Stimulated activated CD4-positive, alpha-beta T cell treated with anti-CD3 and anti-CD28 coated beads, Interleukin-1b, Interleukin-23, amount 100 ng/mL, for 48 hours (primary cell): ENCODE measurements at places on chromosomes 7 and 10.

DNA sequence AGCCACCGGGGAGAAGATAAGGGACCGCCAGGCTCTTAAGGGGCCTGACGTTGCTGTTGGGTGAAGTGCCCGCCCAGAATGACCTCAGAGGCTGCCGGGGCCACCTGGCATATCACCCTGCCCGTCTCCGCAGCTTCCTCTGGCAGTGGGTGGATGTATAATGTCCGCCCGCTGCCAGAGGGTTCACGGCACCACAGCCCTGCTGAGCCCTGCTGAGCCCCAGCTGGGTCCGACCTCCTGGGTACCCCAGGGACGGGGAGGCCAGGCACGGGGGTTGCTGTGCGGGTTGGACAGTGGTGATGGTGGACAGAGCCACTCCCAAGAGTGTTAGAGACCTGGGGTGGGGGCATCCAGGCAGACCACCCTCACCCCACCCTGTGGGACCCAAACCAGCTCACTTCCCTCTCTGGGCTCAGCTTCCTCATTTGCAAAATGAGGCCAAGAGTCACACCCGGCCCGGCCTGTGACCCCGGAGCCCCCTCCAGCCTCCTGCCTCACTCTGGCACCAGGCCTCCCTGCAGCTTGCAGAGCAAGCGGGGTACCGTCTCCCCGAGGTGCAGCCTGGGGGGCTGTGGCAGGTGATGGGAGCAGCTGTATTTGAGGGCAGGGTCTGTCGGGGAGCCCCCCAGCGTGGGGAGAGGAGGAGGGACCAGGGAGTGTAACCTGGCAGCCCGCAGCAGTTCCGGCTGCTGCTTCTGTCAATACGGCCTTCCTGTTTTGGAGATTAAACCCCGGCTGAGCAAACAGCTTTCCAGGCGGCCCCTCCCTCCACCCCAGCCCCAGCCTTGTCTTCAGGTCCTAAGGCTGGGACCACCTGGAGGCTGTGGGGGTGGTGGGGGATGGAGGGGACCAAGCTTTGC lies 8.4 kb upstream of the LFNG start:
- peak; percentile 63 for DNase-seq

GRCh38 chr7:107803009-107803610 lies at the start of gene SLC26A3:
Gene SLC26A3 (minus strand): TSS chr7:107803223. CDS start chr7:107794509, 8,714 bp downstream.
- DNase-seq = no peak

DNA sequence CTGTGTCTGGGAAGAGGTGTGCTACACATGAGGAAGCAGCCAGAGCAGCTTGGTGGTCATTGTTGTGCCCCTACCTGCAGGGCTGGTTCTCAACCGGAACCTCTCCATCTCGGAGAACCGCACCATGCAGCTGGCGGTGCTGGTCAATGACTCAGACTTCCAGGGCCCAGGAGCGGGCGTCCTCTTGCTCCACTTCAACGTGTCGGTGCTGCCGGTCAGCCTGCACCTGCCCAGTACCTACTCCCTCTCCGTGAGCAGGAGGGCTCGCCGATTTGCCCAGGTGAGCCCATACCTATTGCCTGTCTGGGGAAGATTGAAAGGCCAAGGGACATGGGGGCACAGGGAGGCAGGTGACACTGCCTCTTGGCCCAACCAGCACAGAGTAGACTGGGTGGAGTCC lies 29.3 kb upstream of the CSGALNACT2 start:
- DNase-seq = no peak

DNA sequence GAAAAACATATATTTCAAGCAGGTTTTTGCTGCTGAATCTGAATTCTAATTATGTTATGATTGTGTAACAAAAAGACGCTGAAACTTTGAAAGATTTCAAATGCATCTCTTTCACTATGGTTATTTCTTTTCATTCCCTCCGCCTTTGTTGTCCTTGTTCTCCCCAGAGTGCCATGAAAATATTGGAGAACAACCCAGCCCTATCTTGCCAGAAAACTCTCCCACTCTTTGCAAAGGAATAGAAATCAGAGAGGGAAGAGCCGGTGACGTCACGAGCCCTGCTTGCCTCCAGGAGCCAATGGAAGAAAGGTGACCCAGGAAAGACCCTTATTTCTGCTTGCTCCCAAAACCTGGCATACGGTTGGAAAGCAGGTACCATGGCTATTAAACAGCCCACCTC lies 3.4 kb downstream of the GFRA1 start:
- DNase-seq = no peak

- no peak for DNase-seq
These were observed 21.9 kb upstream of the SMURF1 start for GRCh38 chr7:99165816-99166215.

GRCh38 chr7:157150882-157151281 lies 12.2 kb downstream of the UBE3C start:
- DNase-seq = no peak

DNA sequence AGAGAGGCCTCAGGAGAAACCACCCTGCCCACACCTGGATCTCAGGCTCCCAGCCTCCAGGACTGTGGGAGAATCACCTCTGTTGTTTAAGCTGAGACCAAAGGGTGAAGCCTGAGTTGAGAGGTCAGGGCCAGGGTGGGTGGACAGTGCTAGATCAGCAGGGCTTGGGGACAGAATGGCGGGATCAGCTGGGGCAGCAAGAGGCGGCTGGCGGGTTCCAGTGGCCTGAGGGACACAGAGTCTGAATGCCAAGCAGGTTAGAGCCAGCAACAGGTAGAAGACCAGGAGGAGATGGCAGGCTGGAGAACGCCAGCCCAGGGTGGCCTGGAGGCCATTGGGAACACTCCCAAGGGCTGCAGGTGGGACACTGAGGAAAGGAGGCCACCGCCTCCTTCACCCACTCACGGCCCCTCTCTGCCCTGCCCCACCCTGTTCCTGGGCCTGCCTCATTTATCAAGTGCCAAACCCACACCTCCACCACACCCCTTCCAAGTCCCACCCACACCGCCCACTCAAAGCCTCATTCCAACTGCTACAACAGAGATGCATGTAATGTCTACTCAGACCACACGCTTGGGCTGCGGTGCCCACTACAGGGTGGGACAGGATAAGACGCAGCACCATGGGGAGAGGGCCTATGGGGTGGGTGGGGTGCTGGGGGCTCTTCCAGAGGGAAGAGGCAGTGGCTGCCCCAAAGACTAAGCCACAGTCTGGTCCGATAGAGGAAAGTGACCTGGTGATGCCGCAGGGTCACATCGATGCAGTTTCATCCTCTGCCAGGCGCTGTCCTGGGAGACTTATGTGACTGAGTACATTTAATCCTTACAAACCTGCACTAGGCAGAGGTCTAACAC lies 173.9 kb downstream of the TNS3 start:
- no peak for DNase-seq

GRCh38 chr10:2251631-2252030 lies 514.3 kb upstream of the ADARB2 start:
- no peak for DNase-seq

DNA sequence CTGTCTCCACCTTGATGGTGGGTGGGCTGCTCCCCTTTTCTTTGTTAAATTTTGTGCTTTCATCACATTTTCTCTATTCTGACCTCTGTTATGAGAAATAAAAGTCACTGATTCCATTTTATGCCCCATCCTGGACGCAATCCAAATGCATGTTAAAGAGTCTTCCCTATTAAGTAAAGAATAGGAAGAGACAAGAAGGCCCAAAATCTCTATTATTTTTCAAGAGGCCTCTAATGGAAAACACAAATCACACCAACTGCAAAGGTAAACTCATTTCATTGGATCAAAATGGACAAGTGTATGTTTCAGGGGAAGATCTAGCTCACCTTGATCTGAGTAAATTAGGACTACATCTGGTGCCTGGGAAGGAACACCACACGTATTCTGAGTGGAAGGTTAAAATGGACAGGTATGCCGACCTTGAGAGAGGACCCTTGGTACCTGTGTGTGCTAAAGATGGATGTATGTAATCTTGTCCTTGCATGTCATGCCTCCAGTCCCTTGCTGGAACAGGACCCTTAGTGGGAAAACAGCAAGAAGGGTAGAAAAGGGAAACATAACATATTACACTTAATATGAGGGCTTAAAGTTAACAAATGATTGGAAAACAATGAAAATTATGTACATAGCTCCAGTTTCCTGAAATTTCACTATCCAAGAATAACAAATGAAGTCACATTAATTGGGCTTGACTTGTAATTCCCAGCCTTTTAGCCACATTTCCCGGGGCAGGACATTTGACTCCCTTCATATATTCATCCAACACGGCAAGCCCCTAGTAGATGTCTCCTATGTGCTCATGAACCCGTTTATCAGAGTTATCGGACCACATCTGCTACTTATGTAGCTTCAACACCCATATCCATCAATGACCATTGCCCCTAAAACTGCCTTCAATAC lies 7.6 kb downstream of the IFIT2 start:
- no peak for DNase-seq

DNA sequence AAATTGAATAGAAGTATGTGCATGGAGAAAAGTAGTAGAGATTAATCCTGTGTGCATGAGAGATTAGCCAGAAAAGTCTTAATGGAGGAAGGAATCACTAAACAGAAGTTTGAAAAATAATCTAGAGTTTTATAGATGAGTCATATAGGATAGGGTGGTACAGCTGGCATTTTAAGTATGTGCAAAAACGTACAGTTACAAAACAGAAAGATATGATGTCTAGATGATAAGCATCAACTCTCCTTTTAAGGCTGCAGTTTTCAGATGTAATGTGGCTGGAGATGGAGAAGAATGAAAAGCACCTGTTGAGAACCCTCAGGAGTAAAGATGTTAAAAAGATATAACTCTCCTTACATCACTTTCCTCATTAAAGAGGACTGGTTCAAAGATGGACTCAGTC lies 271.3 kb downstream of the STK31 start:
- no peak for DNase-seq

- DNase-seq = no peak
These were observed 1036.8 kb upstream of the POT1 start for GRCh38 chr7:125966278-125967048.

DNA sequence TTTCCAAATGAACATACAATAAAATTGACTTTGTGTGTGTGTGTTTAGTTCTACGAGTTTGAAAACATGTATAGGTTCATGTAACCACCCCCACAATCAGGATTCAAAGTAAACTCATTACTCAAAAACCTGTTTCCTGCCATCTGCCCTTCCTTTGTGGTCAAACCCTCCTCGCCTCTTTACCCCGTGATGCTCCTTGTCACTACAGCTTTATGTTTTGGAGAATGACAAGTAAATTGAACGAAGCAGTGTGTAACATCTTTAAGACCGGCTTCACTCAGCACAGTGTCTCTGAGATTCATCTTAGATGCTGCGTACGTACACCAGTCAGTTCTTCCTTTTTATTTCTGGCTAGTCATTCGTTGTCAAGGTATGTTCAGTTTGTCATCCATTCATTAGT lies 54.6 kb upstream of the MKI67 start:
- peak; percentile 54 for DNase-seq

DNA sequence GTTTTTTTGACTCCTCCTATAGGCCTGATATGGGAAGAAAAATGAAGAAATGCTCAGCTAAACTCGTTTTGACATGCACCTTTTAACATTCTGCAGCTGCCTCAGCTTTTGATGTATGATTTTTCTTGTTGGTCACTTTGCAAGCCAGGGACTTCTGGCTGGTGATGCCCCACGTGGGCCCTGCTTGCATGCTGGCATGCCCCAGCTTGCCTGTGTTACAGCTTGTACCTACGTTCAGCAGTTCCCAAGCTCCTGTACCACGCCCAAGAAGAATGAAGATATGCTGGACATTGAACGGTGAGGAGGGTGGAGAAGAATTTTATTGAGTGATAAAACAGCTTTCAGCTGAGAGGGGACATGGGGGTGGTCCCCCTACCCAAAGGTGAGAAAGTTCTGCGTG lies 245.6 kb upstream of the FZD8 start:
- no peak for DNase-seq

GRCh38 chr10:31017534-31018355 lies 13.9 kb downstream of the ZNF438 start:
- DNase-seq = no peak

DNA sequence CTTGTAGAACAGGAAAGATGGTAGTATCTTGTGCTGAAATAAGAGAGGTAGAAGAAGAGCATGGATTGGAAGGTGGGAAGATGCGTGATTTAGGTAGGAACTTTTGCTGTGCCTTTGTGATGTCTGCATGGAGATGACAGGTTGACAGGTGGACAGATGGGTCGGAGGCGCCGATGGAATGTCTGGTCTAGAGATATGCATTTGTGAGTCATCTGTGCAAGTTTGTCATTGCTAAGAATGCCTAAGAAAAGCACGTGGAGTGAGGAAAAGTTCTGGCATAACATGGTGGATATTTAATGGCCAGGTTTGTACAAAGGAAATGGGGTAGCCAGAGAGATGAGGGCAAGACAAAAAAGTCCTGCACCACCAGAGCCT lies 76.0 kb upstream of the ARMC3 start:
- no peak for DNase-seq

- no peak for DNase-seq
These were observed 181.7 kb downstream of the HECW1 start for GRCh38 chr7:43294080-43294630.

DNA sequence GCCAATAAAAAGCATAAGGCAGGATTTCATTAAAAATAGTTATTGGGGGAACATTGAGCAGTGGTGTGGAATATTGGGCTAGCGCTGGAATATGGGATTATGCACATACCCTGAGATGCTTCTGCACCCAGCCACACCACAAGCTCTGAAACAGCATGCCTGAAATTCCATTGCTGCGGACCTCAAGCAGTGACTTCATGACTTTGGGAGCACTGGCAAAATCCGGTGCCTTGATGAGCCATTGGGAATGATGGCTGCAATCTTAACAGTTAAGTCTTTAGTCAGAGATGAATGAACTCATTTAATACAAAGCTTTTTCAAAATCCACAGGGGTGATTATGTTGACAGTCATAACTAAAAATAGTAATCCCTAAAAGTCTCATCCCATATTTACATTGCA lies 274.7 kb upstream of the MTPN start:
- DNase-seq = no peak

DNA sequence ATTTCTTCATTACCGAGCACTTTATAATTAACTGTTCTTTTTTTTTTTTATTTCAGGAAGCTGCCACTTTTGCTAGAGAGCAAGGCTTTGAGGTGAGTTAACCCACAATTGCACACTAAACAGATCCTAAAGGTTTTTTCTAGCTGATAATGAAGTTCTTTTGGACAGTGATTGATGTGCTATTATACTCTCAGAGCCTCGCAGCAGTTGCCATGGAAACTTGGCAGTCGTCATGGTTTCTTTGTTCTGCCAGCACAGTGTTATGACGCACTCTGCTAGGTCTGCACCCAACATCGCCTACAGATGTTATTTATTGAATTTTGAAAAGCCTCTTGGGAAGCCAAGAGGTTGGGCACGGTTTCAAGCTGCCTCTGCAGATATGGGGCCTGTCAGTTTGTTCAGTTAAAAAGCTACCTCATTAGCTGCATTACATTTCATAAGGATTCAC lies 237.2 kb upstream of the KAT6B start:
- DNase-seq = peak; percentile 86

GRCh38 chr7:132872034-132872433 lies 209.9 kb downstream of the CHCHD3 start:
- DNase-seq = no peak

GRCh38 chr7:130721486-130722277 lies 12.3 kb downstream of the KLF14 start:
- no peak for DNase-seq

DNA sequence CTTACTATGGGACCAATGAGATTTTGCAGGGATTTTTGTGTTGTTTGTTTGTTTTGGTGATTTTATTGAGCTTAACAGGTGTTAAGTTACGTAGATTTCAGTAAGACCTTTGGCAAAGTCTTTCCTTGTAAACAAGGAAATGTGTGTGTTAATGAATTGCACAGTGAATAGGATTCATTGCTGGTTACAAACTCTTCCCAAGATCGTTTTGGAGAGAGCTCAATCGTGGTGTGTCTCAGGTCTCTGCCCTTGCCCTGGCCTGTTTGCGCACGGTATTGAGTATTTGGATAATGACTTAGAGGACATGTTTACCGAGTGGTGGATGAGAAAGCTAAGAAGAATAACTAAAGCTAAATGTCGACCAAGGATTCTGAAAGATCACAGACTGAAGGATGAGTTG lies 41.9 kb downstream of the PRPF18 start:
- DNase-seq = no peak
